ENCODE measurements at places on chromosomes 3 and 15.
A peak's percentile ranks its signal among the peaks of the same experiment; 100 is the strongest.

- no peak for DNase-seq
Measured at GRCh38 chr15:62390791-62391640, 225.9 kb upstream of the C2CD4B start.

GRCh38 chr15:51363383-51363782, 21.9 kb downstream of the GLDN start:
- no peak for DNase-seq

GRCh38 chr3:135448520-135448919, 517.0 kb upstream of the PPP2R3A start:
- DNase-seq, result no peak

DNA sequence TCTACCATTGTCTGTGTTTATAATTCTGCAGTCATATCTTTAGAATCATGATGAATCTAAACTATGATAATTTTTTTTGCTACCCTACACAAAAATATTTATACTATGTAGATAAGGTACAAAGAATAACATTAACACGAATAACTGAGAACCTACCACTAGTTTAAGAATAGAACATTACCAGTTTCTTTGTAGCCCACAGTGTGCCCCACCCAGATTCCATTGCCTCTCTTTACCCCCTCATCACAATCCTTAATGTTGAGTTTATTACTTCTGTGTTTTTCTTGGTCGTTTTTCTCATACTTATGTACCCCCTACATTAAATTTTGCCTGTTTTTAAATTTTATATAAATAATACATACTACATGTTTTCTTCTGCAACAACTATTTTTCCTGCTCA, 140.5 kb downstream of the BBX start:
- DNase-seq, result no peak

GRCh38 chr3:101244212-101244575, 76.2 kb downstream of the IMPG2 start:
- no peak for DNase-seq

- no peak for DNase-seq
Measured at GRCh38 chr15:63905558-63906265, 72.0 kb upstream of the HERC1 start.

GRCh38 chr3:43770426-43771103, 79.8 kb downstream of the ABHD5 start:
- DNase-seq, result no peak

DNA sequence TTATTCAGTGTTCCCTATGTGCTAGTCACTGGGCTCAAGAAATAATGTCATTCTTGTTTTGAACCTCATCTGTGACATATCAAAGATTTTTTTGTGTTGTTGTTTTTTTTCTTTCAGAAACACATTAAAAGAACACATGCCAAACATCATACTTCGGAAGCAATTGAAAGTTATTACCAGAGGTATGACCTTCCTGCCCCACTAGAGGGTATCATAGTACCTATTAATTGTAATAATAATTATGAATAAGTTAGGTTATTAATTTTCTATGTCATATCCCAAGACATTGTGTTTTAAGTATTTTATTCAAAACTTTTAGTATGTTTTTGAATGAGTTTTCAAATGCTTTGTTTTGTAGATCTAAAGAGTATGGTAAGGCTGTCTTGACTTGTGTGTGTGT, 65.7 kb downstream of the CDIN1 start:
- no peak for DNase-seq

- no peak for DNase-seq
Measured at GRCh38 chr3:53225181-53225580, 30.6 kb downstream of the TKT start.

- no peak for DNase-seq
Measured at GRCh38 chr3:38171622-38172021, 6.3 kb downstream of the OXSR1 start.

GRCh38 chr3:7385635-7386034, 524.7 kb downstream of the GRM7 start:
- no peak for DNase-seq

- no peak for DNase-seq
Measured at GRCh38 chr15:94439158-94439557, 207.8 kb downstream of the MCTP2 start.

GRCh38 chr3:380801-381200, 184.2 kb downstream of the CHL1 start:
- DNase-seq, result no peak

- DNase-seq, result no peak
Measured at GRCh38 chr3:39209329-39209970, 17.1 kb upstream of the XIRP1 start.

GRCh38 chr3:11155341-11156025, 1.2 kb downstream of the HRH1 start:
- DNase-seq, result no peak

DNA sequence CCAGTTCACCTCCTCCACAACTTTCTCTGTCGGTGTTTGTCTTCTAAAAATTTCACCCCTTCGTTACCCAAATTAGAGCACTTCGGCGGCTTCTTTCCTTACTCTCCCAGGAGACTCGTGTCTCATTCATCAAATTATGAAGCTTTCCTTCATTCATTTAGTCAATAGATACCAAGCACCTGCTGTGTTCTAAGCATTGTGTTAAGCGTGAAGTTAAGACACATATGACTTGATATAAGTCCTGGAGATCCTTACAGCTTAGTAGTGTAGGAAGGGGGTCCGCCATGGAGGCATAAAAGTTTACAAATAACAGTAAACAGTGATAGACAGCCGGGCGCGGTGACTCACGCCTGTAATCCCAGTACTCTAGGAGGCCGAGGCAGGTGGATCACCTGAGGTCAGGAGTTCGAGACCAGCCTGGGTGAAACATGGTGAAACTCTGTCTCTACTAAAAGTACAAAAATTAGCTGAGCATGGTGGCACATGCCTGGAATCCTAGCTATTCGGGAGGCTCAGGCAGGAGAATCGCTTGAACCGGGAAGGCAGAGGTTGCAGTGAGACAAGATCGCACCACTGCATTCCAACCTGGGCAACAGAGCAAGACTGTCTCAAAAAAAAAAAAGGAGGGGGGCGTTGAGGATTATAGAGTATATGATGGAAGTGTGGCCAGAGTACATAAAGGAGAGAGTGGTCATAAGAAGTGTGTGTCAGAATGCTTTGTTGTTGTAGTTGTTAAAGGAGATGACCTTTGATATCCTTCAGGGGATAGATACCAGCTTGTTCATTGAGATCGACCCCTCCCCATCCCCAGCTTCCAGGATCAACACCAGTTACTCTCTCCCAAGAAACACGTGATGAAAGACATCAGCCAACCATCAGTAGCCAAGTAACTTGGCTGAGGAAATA, 744 bp upstream of the CCDC32 start:
- DNase-seq, result no peak

GRCh38 chr15:74053941-74054529, 28.3 kb downstream of the GOLGA6A start:
- DNase-seq, result peak; percentile 10
